Osteoblast (primary cell): ENCODE measurements at places on chromosomes 12 and 14. TPM values are rescaled to one million over a fixed set of nuclear protein-coding genes. Genes with fewer than 3 reads are reported as not detected.

GRCh38 chr14:77838831-77839511 lies 39.1 kb downstream of the ADCK1 start:
- no peak for DNase-seq

GRCh38 chr12:50309950-50310349 lies 26.6 kb upstream of the LIMA1 start:
- DNase-seq: no peak

GRCh38 chr12:24678436-24678835 lies 270.5 kb downstream of the BCAT1 start:
- DNase-seq: no peak

GRCh38 chr12:32502693-32503502 lies 103.5 kb downstream of the FGD4 start:
- no peak for DNase-seq

- no peak for DNase-seq
Measured at GRCh38 chr12:71610031-71610795, 53.4 kb downstream of the ZFC3H1 start.

DNA sequence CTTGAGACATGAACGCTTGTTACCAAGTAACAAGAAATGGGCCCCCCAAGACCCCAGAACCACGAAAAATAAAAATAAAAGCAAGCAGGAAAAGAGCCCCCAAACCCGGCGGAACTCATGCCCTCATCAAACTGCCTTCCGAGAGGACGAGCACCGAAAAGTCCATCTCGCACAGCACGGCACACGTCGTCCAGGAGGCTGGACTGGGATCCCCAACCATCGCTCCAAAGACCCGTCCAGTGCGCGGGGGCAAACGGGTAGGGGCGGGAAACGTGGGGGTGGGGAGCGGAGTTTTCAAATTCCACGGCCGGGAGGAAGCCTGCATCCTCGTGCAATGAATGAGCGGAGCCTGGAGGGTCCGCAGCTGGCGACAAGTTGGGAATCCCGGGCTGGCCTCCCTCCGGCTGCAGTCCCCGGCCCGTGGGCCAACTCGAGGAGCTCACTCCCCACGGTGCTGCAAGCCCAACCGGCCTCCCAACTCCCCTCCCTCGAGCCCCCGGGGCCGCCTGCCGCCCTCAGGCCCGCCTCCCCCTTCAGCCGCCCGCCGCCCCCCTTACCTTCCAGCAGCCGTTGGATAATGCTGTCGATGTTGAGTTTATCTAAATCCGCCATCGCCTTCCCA lies 484 bp downstream of the PPP1CC start:
- DNase-seq: peak; percentile 49

DNA sequence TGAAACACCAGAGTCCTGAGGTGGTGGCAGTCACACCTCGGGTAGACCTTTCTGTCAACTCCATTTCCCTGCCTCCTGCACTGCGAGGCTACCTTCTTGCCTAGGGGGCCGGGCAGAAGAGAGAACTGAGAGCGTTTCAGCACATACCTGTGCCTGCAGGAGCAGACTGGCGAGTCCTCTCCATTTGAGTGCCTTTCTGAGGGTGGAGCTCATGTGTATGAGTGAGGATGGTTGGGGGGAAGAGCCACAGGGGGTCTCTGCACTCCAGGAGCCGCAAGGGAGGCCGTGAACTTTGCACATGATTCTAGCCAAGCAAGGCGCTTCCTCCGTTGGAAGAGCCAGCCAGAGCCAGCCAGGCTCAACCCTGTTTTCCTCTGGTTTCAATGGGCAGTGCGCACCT lies 31.0 kb upstream of the CCND2 start:
- no peak for DNase-seq

DNA sequence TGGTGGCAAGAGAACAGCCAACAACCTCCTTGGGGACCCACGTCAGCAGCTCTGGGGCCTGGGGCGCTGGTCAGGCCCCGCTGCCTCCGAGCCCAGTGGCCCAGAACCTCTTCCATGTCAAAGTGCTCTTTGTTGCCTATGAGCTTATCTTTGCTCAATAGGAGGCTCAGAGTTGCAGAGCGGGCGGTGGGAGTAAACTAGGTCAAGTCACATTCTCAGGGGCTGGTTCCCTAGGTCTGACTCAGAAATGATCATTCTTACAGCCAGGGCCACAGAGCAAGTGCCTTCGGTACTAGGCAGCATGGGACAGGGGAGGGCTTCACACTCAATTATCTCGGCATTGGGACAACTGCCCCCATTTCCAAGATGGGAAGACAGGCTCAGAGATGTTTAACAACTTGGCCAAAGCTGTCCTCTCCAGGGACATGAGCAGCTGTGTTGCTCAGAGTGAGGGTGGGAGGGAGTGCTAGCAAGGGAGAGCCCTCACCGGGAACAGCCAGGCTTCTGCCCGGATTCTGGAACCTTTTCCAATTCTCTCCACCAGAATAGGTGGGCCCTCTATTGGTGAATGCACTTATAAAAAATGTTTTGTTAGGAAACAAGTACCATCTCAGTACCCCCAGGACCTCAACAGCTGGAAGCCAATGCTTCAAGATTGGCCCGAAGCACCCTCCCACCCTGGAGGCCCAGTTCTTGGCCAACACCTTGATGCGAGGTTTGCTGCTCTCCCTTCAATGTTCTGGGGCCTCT lies 11.9 kb downstream of the SLC25A29 start:
- peak; percentile 93 for DNase-seq

- no peak for DNase-seq
Measured at GRCh38 chr12:121144416-121144914, 11.8 kb downstream of the P2RX7 start.

DNA sequence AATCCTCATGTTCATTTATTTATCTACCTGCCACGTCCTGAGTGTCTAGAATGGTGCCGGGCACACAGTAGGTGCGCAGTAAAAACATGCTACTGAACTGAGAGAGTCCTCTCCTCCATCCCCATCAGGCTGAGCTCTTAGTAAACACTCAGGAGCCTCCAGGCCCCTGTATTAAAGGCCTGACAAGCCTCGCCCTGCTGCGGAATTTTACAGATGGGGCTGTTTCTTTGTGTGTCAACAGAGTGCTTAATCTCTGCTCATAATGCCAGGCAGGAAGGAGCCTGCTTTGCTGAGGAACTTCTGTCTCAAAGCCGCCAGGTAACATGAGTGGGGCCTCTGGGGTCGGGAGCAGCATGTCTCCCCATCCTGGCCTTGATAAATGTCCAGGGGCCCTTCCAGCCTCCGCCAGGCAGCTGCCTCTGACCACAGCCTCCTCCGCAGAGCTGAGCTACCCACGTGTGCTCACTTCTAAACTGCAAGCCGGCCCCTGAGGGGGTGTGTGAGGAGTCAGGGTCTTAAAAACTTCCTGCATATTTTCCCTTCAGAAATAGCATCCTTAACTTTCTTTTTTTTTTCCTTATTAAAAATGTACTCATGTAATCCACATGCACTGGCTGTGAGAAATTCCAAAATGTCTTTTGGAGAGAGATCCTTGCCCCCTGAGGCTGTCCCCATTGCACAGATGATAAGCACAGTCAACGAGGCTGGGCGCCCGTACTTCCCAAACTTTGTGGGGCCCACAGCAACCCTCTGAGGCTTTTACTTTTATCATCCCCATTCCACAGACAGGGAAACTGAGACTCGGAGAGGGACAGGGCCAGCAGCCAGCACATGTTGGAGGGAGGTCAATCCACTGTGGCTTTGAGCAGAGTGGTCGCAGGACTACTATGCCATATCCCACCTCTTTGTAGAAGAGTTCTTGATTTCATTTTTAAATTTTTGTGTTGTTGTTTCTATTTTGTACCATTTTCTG lies 116.0 kb upstream of the NCOR2 start:
- peak; percentile 22 for DNase-seq

- peak; percentile 73 for DNase-seq
Measured at GRCh38 chr12:14774906-14775635, 28.2 kb downstream of the WBP11 start.

GRCh38 chr12:31958569-31959160 lies 550 bp upstream of the RESF1 start:
- DNase-seq: peak; percentile 29

DNA sequence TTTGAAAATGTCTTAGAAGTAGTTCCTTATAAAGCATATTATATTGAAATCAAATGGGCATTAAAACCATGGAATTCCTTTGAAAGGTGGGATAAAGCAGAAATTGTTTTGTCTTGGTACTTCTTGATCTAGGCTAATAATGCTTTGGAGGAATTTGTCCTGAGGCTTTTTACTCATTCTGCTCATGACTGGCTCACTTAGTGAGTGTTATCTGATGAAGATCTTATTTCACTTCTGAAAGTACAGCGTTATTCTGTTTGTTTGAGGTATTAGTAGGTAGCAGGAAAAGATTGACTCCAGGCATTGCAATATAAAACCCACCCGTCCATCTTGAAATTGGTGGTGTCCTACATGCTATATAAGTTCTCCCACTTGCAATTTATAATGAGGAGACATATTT lies 5.5 kb downstream of the C12orf71 start:
- no peak for DNase-seq

GRCh38 chr12:388541-389141 lies 479 bp downstream of the KDM5A start:
- DNase-seq: peak; percentile 62

- DNase-seq: no peak
Measured at GRCh38 chr12:3247077-3247476, 169.9 kb downstream of the TSPAN9 start.

DNA sequence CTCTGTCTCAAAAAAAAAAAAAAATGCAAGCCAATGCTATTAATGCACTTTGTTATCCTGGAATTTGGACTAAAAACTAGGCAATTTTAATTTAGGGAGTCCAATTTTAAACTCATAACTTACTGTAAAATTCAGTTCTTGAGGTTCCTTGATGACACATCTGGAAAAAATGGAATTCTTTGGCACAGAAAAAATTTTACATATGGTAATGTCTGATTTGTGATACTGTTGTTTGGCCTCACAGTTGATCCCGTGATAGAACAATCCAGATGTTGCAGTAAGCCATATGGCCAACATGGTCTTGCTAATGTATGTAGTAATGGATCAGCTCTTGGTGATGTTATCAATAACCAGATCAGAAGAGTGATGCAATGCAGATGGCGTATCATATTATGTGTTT lies 1089.8 kb downstream of the FLRT2 start:
- peak; percentile 6 for DNase-seq

GRCh38 chr14:49957089-49957852 lies 64.4 kb downstream of the ARF6 start:
- peak; percentile 50 for DNase-seq

- DNase-seq: no peak
Measured at GRCh38 chr14:106790189-106791036, 1264.0 kb downstream of the TMEM121 start.

- peak; percentile 44 for DNase-seq
Measured at GRCh38 chr12:122999196-122999946, 18.9 kb downstream of the ARL6IP4 start.

DNA sequence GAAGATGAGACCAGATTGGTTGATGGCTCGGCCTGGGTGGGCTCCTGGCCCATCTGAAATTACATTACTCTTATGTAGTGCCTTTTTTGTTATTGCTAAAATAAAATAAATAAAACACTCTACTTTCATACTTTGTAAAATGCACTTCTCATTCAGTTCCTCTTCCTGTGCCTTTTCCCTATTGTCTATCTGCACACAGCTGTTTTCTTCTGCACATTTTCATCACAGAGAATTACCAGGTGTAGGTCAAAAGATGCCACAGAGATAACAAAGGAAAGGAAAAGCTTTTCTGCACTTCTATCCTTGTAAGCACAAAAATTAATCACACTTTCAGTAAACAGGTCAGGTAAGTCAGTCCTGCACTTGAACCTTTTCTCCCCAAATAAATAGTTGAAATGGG lies 265.1 kb downstream of the BTG1 start:
- DNase-seq: no peak

GRCh38 chr14:97851428-97851995 lies 1054.3 kb downstream of the VRK1 start:
- no peak for DNase-seq

- DNase-seq: no peak
Measured at GRCh38 chr12:10615532-10615931, 2.1 kb upstream of the MAGOHB start.

DNA sequence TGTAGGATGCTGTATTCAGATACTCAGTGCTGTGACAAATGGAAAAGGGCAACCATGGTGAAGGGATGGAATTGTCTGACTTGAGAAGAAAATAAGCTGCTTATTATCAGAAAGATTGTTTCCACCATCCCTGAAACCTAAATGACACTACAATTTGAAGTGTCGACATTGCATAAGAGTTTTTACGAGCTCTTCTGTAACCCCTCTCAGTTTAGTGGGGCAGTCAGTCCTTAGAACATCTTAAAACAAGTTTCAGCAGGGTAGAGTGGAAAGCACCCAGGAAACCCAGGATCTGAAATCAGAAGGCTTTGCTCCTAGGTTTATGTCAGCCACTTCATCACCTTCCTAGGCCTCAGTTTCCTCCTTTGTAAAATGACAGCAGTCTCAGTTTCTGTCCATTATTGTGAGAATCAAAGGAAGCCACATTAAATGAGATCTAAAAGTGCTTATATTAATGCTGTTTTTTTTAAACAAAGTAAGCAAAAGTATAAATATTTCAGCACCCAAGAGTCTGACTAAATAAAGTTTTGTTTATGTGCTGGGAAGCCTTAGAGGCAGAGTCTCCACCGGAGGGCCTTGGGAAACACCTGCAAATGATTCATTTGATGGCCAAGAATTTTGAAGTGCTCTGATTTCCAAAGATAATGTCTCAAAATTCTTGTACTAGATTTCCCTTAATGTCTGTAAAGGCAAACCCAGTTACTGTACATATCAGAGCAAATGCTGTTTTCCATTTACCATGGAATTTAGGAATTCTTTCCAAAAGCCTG lies 1.8 kb downstream of the IFT43 start:
- no peak for DNase-seq

DNA sequence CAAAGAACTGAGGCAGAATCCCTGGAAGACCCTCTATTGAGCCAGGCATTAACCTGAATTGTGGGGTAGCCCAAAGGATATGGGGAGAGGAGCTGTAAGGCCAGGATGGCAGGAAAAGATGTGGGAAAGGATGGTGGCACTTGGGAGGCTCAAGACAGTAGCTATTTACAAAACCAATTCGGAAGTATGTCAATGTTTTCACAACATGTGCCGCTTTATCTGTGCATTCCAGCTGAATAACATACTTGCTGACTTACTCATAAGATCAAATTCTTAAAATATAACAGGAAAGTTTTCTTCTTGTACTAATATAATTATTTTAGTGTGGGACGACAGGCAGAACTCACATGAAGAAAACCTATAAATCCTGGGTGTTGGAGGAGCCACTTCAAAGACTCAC lies 10.6 kb downstream of the BBS10 start:
- DNase-seq: peak; percentile 25

WDR89 gene
- 8.3 and 10.5 TPM in 2 replicates for total RNA-seq

GLIPR1L2 gene
- total RNA-seq: 0.29 and 0.36 TPM in 2 replicates

MUCL1 gene
- total RNA-seq: not detected in 2 replicates

ZC2HC1C gene
- total RNA-seq: 1.1 and 1.2 TPM in 2 replicates

IRAK3 gene
- total RNA-seq: 3.6 and 4.4 TPM in 2 replicates

NINJ2 gene
- 2.9 and 5.8 TPM in 2 replicates for total RNA-seq

SIX6 gene
- total RNA-seq: under 0.01 TPM in 1 of 2 replicates, not detected in the other

GRIN2B gene
- total RNA-seq: not detected in 2 replicates

FOXG1 gene
- total RNA-seq: under 0.01 TPM in 1 of 2 replicates, not detected in the other

INSM2 gene
- not detected in 2 replicates for total RNA-seq

FAM181A gene
- not detected in 2 replicates for total RNA-seq

ERP27 gene
- total RNA-seq: not detected in 2 replicates

TDG gene
- total RNA-seq: 20.9 and 23.2 TPM in 2 replicates

KLHL33 gene
- total RNA-seq: 0.36 and 0.59 TPM in 2 replicates
